ENCODE measurements at places on chromosomes 4 and X.

DNA sequence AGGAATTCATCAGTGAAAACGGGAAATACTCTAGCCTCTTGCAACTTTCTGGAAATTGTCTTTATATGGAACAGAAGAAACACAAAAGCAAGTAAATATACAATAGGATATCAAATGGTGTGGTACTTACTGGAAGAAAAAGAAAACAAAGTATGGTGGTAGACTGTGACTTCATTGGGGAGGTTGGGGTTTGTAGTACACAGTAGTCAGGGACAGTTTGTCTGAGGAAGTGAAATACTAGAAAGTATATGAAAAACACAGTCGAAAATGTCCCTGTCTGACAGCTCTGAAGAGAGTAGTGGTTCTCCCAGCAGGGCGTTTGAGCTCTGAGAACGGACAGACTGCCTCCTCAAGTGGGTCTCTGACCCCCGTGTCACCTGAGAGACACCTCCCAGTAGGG lies 390.0 kb upstream of the NWD2 start:
- no peak for DNase-seq

- DNase-seq = no peak
Measured at GRCh38 chrX:17082831-17083230, 136.4 kb downstream of the REPS2 start.

GRCh38 chrX:153793291-153793690 lies 884 bp downstream of the IDH3G start:
- no peak for DNase-seq

GRCh38 chr4:124177647-124178425 lies 534.7 kb downstream of the ANKRD50 start:
- DNase-seq = no peak

DNA sequence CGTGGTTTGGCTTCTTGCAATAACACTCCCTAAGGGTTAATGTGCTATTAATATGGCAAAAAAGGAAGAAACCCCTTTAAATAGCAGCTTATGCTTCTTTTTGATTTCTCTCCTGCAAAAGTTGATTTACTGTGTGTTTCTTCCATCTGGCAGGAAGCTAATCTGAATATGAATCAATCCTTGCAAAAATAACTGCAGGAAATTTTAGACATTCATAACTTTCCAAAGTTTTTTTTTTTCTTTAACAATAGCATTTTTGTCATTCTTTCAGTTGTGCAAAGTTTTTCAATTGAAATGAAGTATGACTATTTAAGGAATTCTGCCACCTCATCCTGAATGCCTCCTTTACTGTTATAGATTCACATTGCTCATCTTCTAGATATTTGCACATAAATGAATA lies 115.6 kb downstream of the SPANXA1 start:
- no peak for DNase-seq

- no peak for DNase-seq
Measured at GRCh38 chr4:14520171-14520570, 482.1 kb upstream of the CPEB2 start.

DNA sequence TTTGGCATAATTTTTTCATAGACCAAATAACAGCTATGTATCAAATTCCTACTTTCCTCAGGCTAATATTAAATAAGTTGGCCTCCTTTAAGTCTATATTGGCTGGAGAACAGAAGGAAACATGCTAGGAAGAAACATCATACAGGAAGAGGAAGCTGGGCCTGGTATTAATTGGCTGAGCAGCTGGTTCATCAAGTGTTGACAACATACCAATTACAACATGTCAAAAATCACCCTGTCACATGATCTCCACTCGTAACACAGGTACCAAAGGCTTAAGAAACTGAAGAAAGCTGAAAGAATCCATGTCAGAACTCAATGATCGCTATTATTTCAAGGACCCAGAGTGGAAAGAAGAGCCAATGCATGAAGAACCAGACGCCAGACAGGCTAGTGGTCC lies 10.5 kb downstream of the WDFY3 start:
- DNase-seq = no peak

- no peak for DNase-seq
Measured at GRCh38 chr4:99473131-99473530, 37.7 kb upstream of the C4orf17 start.

DNA sequence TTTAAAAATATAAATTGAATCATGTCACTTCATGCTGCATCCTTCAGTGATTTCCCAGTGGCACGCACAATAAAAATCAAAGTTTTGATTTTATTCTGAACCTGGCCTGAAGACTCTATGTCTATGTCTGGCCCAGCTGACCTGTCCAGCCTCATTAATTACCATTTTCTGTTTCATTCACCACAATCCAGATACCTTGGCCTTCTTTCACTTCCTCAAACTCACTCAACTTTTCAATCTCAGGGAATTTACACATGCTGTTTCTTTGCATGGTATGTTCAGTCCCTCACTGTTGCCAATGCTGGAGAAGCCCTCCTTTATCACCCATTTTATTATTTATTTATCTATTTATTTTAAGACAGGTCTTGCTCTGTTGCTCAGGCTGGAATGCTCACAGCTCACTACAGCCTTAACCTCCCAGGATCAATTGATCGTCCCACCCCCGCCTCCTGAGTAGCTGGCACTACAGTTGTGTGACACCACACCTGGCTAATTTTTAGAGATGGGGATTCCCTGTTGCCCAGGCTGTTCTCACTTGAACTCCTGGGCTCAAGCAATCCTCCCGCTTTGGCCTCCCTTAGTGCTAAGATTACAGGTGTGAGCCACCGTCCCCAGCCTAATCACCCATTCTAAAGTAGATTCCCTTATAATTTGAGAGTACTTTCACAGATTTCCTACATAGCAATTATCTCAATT lies 43.1 kb downstream of the ZGRF1 start:
- DNase-seq = no peak

DNA sequence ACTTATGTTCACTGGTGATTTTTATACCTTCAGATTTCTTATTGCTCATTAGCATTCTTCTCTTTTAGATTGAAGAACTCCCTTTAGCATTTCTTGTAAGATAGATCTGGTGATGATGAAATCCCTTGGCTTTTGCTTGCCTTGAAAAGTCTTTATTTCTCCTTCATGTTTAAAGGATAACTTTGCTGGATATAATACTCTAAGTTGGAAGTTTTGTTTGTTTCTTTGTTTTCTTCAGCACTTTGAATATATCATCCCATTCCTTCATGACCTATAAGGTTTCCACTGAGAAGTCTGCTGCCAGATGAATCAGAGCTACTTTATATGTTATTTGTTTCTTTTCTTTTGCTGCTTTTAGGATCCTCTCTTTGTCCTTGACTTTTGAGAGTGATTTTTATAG lies 18.5 kb downstream of the CC2D2A start:
- DNase-seq = no peak

GRCh38 chrX:134735015-134735414 lies 76.7 kb upstream of the PLAC1 start:
- no peak for DNase-seq

DNA sequence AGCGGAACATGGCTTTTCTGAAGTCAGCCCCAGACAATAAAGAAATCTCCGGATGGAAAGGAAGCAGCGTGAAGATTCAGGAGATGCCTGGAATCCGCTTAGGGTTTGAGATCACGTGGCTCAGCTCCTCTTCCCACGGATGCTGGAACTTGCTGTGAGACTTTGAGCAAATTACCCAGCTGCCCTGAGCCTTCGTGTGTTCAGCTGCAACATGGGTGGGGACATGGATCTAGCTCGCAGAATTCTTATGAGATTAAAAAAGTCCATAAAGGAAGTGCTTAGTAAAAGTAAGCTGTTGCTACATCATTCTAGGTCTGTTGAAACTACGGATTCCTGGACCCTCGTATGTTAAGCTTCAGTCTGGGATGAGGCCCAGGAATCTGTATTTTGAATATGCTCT lies 55.7 kb upstream of the STIM2 start:
- no peak for DNase-seq

DNA sequence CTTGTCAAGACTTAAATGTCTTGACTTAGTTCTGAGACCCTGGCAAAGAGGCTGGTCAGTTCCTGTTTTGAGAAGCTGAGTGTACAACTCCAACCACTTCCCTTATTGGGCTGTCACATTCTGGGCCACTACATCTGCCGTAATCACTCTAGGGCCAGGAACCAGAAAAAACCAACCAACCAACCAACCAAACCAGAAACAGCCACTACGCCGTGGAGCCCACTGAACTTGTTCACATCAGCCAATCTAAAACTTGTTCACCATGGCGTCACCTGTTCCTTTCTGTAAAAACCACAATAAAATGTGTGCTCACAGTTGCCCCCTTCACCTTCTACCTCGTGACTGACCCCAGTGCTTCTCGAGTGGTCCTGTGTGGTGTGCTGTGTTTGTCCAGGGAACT lies 107.3 kb downstream of the JADE1 start:
- no peak for DNase-seq

DNA sequence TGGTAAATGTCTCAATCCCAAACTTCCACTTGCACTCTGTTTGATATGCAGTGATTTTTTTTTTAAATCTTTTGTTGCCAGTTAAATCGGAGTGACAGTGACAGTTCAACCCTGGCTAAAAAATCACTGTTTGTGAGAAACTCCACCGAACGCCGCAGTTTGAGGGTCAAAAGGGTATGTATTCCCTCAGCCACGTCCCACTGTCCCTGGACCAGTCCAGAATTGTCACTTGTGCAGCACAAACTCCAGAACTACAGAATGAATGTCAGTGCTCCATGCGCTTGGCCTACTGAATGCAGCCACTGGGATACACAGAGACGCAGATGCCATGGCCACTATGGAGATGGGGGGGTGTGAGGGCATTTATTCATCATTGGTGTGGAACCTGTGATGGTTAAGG lies 34.2 kb downstream of the CLDN22 start:
- DNase-seq = no peak

DNA sequence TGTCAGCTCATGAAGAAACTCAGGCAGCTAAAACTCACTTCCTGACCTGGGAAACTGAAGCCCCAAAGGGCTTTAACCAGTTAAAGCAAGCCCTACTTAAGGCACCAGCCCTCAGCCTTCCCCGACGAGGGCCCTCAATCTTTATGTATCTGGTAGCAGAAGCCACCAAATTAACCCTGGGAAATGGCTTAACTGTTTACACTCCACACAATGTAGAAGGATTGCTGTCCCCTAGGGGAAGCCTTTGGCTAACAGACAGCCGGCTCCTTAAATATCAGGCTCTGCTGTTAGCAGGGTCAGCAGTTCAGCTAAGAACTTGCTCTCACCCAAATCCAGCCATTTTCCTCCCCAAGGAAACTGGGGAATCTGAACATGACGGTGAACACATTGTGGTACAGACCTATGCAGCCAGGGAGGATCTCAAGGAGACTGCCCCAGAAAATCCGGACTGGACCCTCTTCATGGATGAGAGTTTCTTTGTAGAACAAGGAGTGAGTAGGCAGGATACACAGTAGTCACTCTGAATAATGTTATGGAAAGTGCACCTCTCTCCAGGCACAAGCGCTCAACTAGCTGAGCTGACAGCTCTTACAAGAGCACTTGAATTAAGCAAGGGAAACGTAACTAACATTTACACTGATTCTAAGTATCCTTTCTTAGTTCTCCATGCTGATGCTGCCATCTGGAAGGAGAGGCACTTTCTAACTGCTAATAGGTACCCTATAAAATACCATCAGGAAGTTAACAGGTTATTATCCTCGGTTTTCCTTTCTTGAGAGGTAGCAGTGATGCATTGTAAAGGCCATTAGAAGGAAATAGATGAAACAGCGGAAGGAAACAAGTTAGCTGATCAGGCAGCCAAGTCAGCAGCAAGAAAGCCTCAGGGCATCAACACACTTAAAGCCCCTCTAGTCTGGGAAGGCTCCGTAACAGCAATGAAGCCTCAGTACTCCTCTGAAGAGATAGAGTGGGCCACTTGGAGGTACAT lies 9.6 kb upstream of the NAF1 start:
- DNase-seq = no peak

DNA sequence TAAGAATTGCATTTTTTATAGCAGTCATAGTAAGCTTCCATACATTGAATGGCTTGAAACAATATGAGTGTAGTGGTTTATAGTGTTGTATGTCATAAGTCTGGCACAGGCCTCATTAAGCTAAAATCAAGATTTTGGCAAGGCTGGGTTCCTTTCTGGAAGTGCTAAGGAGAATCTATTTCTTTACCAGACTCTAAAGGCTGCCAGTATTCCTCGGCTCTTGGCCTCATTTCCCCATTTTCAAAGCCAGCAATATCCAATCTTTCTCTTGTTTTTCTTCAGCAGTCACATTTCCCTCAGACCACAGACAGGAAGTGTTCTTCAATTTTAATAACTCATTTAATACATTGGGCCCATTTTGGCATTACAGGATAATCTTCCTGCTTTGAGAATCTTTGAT lies 1155.5 kb upstream of the PABPC4L start:
- DNase-seq = no peak

DNA sequence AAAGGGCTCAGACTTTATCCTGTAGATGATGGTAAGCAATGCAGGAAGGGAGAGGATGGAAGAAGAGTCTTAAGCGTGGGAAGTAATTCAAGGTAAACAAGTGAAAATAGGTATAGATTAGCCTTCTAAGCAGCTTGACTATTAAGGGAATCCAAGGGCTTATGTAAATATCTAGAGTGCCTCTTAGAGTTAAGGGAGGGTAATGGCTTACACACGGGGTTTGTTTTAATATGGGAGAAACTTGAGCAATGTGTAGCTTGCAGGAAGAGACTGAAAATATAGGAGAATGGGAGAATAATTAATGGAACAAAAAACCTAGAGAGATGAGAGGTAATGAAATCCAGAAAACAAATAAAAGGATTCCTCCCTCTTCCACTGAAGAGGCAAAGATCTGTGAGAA lies 12.8 kb upstream of the SAP30 start:
- DNase-seq = no peak

DNA sequence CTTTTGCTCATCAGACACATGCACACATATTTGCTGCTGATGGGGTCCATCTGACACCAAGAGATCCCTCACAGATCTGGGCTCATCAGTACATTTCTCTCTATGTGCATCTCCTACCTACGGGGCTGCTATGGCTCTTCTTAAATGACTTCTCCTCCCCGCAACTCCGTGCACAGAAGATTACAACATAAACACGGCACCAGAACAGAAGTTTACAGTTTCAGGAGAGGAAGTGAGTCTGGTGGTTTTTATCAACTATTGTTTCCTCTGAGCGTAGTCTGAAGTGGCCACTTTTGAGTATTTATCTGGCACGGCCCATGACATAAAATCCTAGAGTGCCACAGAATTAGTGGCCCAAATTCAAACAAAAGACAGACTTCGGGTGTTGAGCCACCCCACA lies 263.8 kb downstream of the PRDM5 start:
- no peak for DNase-seq

- no peak for DNase-seq
Measured at GRCh38 chrX:109619771-109620170, 5.2 kb downstream of the KCNE5 start.

DNA sequence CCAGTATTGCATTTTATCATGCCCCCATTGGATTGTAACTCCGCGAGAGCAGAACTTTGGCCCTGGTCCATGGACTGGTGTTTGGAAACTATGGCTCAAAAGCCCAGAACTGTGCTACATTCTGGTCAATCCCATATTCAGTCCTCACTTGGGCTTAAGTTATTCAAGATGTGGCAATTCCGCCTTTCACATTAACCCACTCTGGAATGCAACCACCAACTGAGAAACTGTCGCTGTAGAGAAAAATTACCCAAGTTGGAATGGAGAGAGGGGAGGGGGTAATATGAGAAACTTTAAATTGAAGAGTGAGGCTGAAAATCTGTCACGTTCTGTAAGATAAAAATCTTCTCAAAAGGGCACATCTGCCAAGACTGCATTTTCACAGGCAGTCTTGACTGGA lies 189.6 kb upstream of the NHS start:
- no peak for DNase-seq

All from activated T-helper 9 cell treated with anti-CD3 and anti-CD28 coated beads, Interleukin-2, amount 50 U/mL, for 16 hours (primary cell).